ENCODE measurements at places on chromosomes 4 and X.

GRCh38 chrX:45322820-45323219 lies 122.1 kb upstream of the DIPK2B start:
- peak; percentile 14 for DNase-seq

DNA sequence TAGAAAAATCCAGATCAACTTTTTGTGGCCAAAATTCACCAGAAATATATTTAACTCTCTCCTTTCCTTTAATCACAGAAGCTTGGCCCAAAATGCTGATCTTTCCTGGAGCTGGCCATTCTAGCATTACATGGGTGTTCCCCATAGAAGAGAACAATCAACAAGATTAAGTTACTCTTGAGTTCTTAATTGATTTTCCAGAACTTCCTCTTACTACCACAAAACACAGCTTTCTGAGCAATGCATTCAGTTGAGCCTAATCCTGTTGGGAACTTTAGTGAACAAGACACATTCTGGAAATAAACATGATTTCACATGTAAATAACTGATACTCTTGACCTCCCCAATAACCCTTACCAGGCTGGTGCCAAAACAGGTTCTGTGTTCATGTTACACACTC lies 45.4 kb upstream of the STIM2 start:
- DNase-seq = no peak

GRCh38 chr4:122150931-122151330 lies 1.2 kb upstream of the BLTP1 start:
- DNase-seq = no peak

- no peak for DNase-seq
These were observed 294.6 kb downstream of the ANK2 start for GRCh38 chr4:113344100-113344499.

DNA sequence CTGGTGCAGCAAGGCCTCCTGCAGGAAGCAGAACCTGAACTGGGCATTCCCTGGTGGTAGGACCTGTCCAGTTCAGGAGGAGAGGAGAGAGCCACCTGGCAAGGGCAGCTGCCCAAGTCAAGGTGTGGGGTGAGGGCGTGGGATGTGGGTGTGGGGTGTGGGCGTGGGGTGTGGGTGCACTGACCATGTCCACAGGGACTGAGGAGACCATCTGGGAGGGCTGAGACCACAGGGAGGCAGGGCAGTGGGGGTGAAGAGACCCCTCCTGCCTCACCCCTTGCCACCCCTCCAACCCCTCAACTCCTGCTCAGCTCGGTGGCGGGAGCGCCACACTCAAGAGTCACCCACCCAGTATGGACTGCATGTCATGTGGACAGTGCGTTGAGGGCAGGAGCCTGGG lies 117.9 kb downstream of the CPZ start:
- DNase-seq = no peak

Measured in AG08395 (cell line).